CD4-positive, alpha-beta T cell treated with Interleukin-6 for 4 hours (primary cell): ENCODE measurements at places on chromosomes 7 and 10.

GRCh38 chr10:129545261-129545660 lies 78.2 kb downstream of the MGMT start:
- no peak for DNase-seq

DNA sequence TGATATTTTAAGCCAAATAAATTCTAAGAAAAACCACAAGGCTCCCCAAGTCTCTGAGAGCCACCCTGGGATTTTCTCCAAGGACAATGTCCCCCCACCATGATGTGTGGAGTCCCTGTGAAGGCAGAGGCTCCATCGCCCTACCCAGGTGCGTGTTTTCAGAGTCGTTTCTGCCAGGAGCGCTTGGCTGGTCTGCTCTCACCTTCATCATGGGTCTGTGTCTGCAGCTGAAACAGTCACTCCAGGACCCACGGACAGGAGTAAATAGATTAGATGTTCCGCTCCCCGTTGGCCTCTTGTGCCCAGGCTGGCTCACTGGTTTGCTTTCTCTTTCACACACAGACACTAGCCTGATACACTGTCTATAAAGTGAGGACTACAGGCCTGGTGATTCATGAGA lies 217.5 kb downstream of the SFMBT2 start:
- DNase-seq, result peak; percentile 36

GRCh38 chr10:118565301-118566075 lies 30.0 kb downstream of the PRLHR start:
- no peak for DNase-seq

- DNase-seq, result no peak
Observed at GRCh38 chr7:151453326-151453791, 13.4 kb upstream of the CRYGN start.

GRCh38 chr10:48523820-48524758 lies 80.8 kb downstream of the ARHGAP22 start:
- no peak for DNase-seq

DNA sequence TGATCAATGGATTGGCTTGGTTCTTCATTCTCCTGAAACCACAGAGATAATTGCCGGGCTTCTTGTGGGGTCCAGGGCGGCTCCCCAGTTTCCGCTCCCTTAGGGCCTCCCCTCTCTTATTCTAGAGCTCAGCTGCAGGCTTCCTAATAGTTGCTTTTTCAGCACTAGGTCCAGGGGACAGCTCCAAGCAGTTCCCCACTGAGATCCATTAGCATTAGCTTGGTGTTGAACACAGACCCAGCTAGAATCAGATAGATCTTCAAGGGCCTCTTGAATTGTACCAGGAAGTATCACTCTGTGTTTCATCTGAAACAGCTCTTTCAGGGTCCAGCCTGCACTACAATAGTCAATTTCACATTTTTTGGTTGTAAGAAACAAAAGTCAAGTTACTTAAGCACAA lies 238.7 kb downstream of the SEC23IP start:
- DNase-seq, result no peak

GRCh38 chr7:158617737-158618128 lies 30.1 kb upstream of the PTPRN2 start:
- DNase-seq, result no peak

DNA sequence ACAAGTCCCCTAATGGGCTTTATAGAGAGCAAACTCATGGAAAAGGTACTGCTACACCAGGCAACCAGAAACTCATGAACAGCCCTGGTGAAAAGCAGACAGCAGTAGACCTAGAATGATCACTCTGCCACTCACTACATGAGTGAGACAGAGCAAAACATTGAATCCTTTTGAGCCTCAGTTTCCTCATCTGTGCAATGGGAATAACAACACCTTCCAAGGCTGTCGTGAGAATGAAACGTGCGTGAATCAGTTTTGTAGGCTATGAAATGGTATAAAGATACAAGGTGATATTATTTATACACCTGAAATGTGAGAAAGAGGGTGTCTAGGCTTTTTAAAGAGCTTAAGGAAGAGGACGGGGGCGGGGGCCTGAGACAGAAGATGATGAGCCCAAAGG lies 14.3 kb upstream of the PROSER2 start:
- no peak for DNase-seq

DNA sequence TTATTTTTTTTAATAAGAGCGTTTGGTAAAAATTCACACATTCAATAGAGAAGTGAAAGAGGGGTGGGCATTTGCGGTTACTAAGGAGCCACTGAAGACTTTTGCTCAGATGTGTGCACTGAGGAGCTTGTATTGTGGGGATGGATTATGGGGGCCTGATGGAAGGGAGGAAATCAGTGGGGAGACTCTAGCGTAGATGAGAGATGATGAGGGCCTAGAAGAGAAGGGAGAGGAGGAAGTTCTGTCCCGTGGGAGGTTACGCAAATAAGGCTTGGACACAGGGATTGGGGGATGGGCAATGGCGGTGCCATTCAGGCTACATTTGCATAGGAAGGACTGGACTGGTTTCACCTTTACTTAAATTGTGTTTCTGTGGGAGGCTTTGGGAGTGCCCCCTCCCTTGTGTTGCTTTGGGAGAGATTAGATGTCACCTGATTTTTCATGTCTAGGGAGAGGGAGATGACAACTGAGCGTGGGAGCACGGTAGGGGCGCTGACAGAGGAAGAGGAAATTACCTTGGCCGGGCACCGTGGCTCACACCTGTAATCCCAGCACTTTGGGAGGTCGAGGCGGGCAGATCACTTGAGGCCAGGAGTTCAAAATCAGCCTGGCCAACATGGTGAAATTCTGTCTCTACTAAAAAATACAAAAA lies 2.2 kb upstream of the HIP1 start:
- no peak for DNase-seq

- no peak for DNase-seq
Observed at GRCh38 chr10:52879091-52879807, 106.7 kb upstream of the MBL2 start.

DNA sequence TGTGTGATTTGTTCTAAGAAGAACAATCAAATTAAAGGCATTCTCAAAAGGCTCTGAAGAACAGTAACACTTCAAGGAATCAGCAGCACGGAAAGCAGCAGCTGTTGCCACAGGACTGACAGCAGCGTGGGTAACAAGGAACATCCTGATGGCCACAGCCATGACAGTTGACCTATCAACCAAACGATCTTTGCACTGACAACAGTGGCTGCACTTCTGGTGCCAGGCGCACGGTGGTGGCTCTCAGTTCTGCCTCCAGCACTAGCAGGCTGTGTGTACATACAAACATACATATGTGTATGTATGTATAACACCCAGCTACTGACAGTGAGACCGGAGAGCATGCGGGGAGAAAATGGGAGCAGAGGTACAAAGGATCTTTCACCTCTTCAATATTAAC lies 114.1 kb downstream of the ZFAND4 start:
- DNase-seq, result no peak

DNA sequence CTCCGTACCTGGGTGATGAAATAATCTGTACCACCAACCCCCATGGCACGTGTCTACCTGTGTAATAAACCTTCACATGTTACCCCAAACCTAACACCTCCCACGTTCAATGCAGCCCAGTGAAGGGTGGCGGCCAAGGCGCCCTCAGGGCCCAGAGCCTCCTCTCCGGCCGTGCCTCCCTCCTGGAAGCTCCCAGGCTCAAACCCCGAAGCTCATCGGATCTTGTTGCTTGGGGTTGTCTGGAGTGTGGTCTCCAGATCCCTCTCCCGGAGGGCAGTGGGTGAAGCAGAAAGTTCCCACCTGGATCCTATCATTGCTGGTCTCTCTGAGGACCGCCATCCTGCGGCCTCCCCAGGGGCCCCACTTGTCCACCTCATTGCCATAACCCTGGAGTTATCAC lies 9.4 kb upstream of the KNDC1 start:
- no peak for DNase-seq

GRCh38 chr7:158680754-158681153 lies 23.9 kb downstream of the NCAPG2 start:
- DNase-seq, result no peak

GRCh38 chr10:20473023-20473760 lies 423.9 kb downstream of the NEBL start:
- DNase-seq, result no peak

- DNase-seq, result no peak
Observed at GRCh38 chr10:1573334-1573969, 163.9 kb downstream of the ADARB2 start.

DNA sequence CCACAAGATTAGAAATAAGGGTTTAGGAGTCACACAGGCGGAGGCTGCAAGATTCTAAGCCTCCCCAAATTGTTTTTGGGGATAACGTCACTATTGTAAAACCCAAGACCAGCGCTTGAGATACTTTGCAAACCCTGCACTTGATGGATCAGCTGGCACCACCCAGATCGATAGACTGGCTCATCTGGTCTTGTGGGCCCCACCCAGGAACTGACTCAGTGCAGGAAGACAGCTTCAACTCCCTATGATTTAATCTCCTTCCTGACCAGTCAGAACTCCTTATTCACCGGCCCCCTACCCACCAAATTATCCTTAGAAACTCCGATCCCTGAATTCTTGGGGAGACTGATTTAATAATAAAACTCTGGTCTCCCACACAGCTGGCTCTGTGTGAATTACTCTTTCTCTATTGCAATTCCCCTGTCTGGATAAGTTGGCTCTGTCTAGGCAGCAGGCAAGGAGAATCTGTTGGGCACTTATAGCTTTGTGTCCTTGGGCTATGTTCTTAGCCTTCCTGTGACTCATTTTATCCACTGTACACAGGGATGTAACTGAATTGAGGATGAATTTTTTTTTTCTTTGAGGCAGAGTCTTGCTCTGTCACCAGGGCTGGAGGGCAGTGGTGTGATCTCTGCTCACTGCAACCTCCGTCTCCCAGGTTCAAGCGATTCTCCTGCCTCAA lies 64.4 kb upstream of the CARD11 start:
- no peak for DNase-seq

- DNase-seq, result no peak
Observed at GRCh38 chr10:59523851-59524250, 161.5 kb upstream of the FAM13C start.
